ENCODE measurements at places on chromosomes 6 and 20. TPM values are rescaled to one million over a fixed set of nuclear protein-coding genes. Genes with fewer than 3 reads are reported as not detected.

Gene PACRG
- total RNA-seq = not detected

Gene TBXT
- not detected for total RNA-seq

Gene RIMS1
- total RNA-seq = not detected

Gene CD24
- total RNA-seq = 289 TPM

Gene GPLD1
- 0.93 TPM for total RNA-seq

Gene ARFGEF3
- total RNA-seq = 0.57 TPM

Gene PM20D2
- 15.1 TPM for total RNA-seq

Gene SASH1
- total RNA-seq = 2.4 TPM

Gene SLC35D3
- not detected for total RNA-seq

Gene COL19A1
- not detected for total RNA-seq

Gene SLC22A1
- 1.7 TPM for total RNA-seq

Gene TMEM244
- total RNA-seq = not detected

Gene RBCK1
- total RNA-seq = 148 TPM

Gene DZANK1
- 2.6 TPM for total RNA-seq

Gene TNXB
- 0.57 TPM for total RNA-seq
